ENCODE measurements at places on chromosomes 4 and X.

DNA sequence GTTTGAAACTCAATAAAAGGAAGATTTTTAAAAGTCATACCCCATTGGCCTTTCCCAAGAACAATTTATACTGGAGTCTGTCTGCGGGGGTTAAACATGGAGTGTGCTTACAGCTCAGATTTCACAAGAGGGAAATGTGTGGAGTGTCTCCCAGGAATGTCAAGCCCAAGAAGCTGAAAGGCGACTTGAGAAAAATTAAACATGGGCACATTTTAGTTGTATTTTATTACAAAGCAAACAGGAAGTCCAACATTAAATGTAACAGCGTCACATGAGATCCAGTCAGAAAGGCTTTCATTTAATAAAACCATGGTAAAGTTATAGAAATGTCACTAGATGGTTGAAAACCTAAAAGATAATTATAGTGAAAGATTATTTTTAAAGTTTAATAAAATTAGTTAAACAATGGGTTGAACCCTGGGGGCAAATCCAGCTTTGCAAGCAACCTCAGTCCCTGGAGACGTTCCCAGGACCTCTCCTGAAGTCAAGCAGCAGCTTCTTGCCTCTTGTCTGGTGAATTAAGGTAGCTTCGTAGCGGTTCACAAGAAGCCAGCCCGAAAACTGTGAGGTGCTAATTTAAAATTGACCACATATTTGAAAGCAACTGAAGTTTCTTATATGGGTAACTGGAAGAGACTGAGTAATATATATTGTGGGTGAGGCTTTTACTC lies 168.4 kb upstream of the EDNRA start:
- DNase-seq = no peak

DNA sequence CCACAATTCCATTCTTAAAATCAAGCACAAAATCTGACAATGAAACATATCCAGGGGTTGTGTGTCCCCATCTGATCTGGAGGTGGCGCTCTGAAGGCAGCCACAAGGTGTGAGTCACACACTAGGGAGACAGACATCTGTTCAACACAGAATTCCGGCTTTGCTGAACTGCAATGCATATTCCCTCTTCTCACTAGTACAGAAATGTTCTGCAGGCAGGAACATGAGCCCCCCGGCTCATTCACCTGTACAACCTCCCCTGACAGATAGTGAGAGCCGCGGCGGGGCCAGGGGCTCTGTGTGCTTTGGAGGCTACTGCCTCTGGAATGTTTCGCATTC lies 41.9 kb downstream of the WDR1 start:
- DNase-seq = no peak

- no peak for DNase-seq
Observed at GRCh38 chr4:53616219-53616618, 24.9 kb upstream of the LNX1 start.

DNA sequence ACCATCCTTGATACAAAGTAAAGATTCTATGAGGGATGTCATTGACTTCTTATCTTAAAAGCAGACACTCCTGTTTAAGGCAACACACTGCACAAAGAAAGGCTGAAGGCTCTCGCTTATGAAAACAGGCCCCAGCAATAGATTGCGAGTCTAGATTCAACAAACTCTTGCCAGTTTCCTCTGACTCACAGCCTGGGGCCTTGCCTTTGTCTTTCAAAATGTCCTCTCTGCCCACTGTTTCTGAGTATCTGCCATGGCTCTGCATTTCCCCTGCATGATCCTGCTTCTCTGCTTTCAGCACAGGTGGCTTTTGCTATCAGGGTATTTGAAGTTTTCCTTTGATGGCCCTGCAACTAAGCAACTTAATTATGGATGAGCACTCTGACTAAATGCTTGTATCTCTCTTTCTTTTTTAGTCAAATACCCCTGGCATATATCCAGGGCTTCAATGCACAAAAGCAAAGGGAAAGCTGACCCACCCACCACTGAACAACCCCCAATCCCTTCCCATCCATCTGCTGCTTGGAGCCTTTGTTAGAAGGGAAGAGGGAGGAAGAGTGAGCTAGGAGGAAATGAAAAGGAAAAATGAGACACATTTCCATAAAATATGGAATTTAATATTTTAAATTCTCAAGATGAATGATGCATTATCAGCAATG lies 32.2 kb downstream of the NDP start:
- no peak for DNase-seq

DNA sequence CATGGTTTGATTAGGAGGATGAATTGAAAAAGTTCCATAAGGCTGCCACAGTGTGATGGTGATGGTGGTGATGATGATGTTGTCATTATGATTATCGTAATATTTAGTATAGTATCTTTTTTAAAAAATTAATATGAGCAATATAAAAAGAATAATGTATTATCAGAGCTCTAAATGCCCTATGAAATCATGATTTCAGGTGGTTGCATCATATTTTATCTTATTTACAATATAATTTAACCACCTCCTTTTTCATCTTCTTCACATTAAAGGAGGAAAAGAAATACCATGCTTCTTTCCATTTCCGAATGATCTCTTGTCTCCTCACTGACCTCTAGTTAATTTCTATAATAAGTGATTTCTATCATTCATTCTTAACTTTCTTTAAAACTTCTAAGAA lies 225.9 kb downstream of the RAPGEF2 start:
- DNase-seq = no peak

DNA sequence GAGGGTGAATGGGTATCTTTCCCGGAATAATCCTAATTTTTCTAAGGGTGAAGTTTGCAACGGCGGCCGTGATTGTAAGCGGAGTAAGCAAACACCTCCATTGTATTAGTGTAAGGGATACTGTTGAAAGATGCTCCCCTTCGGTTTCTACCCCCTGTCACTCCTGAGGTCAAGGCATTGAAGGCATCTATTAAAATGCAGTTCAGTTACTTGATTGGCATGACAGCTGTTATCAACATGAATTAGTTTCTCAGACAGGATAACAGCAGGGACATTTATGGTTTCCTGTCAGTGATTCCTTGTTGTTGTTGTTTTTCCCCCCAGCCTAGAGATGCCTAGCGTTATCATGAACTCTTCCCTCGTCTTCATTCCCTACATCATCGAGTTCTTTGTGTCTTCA lies 552 bp downstream of the SLC25A14 start:
- no peak for DNase-seq

GRCh38 chr4:175927121-175927520 lies 115.1 kb upstream of the GPM6A start:
- no peak for DNase-seq

DNA sequence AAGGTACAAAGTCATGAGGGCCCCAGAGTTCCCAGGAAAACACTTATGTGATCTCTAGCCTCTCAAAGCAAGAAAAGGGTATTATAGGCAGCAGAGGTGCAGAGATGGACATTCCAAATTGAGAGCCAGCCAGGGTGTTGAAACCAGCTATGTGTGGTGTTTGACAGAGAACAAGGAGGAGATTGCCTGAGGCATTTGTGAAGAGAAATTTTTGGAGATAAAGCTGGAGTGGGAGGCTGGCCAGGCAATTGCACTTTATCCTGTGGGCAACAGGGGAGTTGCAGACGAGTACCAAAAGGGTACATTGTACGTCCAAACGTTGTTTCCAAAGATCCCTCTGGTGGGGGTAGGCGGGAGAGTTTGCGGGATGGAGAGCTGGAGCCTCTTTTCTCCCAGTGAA lies 2.5 kb upstream of the GABRE start:
- no peak for DNase-seq

DNA sequence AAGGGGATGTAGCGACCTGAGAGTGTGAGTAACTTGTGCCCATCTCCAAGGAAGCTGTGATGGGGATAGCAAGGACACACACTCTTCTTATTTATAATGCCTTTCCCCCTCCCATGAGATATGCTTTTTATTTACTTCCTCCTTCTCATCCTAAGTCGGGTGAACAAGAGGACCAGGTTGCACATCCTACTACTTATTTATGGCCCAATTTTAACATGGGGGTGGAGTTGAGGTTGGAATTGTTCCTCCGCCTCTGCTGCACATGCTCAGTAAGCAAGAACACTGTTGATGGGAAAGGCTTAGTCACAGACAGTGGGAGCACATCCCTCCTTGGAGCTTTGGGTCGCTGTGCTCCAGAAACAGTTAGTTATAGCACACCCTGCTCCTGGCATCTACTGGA lies 15.2 kb upstream of the TLR8 start:
- DNase-seq = no peak

DNA sequence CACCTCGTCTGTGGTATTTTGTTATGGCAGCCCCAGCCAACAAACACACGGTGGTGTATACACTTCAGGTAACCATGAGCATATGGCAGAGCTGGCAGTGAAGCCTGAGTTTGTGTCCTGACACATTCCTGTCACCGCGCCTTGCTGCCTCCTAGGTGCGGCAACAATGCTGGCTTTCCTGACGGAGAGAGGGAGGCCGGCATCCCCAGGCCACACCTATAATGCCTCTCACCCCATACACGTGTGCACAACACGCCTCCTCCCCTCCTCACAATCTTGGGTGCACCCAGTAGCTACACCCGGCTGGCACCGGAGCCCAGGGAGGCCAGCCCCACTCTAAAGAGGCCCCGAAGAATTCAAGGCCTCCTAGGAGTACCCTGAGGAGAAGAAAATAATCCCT lies 158.5 kb downstream of the NSUN7 start:
- DNase-seq = no peak

DNA sequence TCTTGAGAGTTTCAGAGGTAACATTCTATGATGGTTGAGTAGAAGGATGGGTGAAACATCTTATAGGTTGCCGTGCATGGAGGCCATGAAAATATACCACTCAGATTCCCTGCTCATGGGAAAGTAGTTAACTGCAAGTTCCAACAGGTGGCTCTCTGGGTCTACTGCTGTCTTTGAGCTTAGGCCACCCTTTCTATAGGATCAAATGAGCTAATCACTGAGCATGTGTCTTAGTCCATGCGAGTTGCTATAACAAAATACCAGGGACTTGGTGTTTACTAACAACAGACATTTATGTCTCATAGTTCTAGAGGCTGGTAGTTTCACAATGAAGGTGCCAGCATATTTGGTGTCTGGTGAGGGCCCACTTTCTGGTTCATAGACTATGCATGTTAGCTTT lies 144.8 kb upstream of the UNC5C start:
- DNase-seq = no peak

GRCh38 chr4:108589961-108590360 lies 30.4 kb upstream of the RPL34 start:
- no peak for DNase-seq

- DNase-seq = no peak
Observed at GRCh38 chrX:39477762-39478120, 620.0 kb downstream of the BCOR start.

DNA sequence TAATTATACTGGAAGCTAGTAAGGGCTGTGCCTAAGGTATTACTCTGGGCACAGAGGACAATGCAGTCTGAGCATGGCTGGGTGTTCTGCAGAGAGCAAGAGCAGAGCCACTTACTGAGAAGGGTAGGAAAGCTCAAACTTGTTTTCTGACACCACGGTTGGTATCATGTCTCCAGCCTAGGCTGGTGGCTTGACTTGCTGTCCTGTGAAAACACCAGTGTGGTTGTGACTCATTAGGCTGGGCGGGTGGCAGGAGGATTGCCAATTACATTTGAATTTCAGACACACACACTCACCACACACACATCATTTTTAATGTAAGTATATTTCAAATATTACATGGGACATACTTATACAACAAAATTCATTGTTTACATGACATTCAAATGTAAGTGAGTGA lies 19.7 kb upstream of the MTM1 start:
- DNase-seq = no peak

GRCh38 chrX:116480059-116480458 lies 17.3 kb upstream of the CT83 start:
- no peak for DNase-seq

DNA sequence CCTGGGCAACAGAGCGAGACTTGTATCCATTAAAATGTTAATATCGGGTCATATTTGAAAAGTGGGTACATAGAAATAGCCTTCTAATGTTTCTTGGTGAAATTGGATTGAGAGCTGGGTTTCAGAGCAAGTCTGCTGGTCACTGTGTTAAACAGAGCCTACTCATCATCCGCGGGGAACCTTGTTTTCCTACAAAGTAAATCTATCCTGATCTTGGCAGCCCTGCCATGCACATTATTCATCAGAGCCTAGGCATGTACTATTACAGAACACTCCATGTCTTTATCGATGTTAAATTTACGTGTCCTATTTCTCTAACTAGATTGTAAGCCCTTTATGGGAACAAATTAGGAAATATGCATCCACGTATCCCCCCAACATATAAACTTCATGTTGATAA lies 18.7 kb downstream of the SETD7 start:
- no peak for DNase-seq

- no peak for DNase-seq
Observed at GRCh38 chr4:74590476-74590875, 145.5 kb downstream of the AREG start.

GRCh38 chrX:4925911-4926310 lies 1212.5 kb upstream of the PRKX start:
- no peak for DNase-seq

GRCh38 chrX:16586377-16587112 lies 63.4 kb upstream of the S100G start:
- no peak for DNase-seq

DNA sequence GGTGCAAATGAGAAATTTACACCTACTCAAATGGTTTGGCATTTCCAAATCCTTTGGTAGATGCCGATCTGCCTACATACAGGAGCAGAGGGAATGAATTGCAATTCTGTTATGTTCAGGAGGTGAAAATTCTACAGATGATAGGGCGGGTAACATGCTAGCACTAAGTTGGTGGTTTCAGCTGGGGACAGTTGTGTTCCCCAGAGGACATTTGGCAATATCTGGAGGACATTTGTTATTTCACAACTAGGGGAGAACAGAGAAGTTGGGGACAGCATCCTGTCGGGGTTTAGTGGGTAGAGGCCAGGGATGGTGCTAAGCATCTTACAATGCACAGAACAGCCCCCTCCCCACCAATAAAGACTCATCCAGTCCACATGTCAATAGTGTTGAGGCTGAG lies 96.5 kb upstream of the PUDP start:
- no peak for DNase-seq

- no peak for DNase-seq
Observed at GRCh38 chr4:55736605-55737183, 82.9 kb upstream of the EXOC1L start.

GRCh38 chr4:55568905-55569504 lies 22.3 kb upstream of the CLOCK start:
- no peak for DNase-seq

DNA sequence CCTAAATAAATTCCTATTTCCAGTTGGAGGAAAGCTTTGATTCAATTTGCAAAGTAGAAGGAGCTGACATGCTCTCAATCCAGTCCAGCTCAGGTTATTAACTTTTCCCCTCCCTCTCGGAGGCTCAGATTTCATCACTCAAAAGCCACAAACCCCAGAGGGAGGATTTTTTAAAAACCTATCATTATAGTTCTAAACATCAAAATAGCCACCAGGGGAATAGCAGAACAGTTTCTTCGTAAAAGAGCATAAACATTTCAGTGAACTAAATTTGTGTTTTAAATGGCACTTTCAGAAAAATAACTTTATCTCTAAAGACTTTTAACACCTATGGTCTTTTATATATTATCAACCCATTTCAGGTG lies 8.8 kb downstream of the GPRIN3 start:
- DNase-seq = no peak

GRCh38 chrX:150897421-150898320 lies 797 bp downstream of the CD99L2 start:
- DNase-seq = no peak

All from RWPE2 (cell line).